ENCODE measurements at places on chromosomes 5 and 9.

DNA sequence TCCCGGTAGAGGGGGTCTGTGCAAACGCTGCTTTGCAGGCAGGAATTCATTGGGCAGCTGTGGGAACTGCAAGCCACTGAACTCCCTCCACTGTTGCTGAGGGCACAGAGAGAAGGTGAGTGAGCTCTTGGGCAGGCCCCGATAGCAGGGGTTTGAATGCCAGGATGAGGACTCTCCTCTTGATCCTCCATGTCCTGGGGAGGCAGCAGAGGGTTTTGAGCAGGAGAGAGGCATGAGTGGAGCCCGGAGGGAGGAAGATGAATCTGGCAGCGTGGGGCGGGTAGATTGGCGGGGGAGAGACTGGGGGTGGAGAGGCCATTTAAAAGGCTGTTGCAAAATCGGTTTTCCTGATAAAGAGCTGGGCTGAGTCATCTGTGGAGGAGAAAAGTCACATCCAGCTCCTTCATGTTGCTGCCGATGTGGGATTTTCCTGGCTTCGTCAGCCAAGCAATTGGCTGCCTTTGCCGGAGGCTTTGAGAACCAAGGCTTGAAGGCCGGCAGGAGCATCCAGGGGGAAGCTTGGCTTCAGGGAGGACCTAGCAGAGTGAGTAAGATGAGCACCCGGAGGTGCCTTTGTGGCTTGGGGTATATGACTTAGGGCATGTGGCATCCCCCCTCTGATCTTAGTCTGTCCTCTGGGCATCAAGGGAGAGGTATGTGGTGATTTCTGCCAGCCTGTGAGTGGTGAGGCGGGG is at the start of gene SYNPO:
SYNPO (plus strand) TSS at position 350 of the 695 bp plus-strand sequence. CDS start 7,616 bp downstream, outside the sequence.
- no peak for DNase-seq

DNA sequence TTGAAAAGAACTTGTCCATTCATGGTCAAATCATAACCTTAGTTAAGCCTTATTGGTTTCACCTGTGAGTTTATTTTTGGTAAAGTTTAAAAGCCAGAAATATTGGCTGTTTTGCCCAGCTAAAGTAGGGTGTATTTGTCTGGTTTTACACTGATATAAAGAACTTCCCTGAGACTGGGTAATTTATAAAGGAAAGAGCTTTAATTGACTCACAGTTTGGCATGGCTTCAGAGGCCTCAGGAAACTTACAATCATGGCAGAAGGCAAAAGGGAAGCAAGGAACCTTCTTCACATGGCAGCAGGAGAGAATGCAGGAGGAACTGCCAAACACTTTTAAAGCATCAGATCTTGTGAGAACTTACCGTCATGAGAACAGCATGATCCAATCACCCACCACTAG is 55.3 kb downstream of the JAKMIP2 start:
- DNase-seq, result no peak

GRCh38 chr9:37236822-37237221 is 116.4 kb downstream of the ZCCHC7 start:
- DNase-seq, result no peak

DNA sequence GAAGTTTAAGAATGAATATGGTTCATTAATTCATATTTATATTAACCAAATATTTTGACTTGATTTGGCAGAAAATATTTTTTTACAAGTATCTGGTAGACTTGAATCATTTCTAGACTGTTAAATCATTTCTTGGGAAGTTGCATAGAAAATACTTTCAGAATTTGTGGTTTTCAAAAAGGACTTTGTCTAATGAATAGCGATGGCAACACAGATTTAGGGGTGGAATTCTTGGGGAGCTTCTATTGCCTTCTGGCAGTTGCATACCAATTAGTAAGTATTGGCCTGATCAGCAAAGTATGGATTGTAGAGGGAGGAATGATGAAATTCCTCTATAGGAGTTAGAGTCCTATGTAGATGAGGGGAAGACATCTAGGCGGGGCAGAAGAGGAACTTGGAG is 68.6 kb upstream of the CKMT2 start:
- DNase-seq, result no peak

DNA sequence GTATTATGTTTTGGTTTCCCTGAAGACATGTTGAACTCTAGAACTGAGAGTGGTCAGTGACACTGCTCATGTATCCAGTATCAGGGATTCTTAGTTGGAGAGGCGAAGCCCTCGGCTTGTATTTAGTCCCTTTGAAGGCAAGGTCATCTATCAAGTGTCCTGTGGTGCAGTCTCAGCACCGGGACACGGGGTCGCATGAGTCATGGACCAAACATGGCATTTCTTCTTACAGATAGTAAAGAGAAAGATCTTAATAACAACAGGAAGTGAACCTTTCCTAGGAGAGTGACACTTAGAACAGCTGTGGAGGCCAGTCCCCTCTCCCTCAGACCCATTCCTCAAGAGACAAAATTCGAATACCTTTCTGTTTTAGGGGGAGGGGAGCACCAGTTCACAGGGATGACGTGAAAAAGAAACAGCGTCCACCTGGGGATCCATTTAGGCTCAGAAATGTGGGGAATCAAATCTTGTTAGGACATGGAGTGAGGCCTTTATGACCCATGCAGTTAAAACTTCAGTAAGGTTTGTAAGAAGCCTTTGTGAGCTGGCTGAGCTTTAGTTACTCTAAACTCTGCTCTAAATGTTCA is 86.5 kb downstream of the ADGRV1 start:
- no peak for DNase-seq

GRCh38 chr5:58048954-58049353 is 410.9 kb downstream of the PLK2 start:
- DNase-seq, result no peak

DNA sequence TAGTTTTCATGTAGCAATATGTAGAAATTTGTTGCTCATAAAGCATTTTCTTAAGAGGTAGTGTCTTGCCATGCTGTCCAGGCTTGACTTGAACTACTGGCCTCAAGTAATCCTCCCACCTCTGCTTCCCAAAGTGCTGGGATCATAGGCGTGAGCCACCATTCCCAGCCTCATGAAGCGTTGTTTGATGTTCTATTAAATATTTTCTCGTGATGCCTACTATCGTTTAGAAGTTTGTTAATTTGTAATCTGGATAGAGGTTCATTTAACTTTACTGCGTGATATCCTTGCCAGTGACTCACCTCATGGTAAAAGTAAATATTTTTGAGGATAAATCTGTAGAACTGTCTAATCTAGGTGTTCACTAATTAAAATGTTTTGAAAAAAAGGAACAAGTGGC is 82.6 kb downstream of the VCAN start:
- DNase-seq, result no peak

GRCh38 chr5:15993919-15994318 is 185.7 kb downstream of the MARCHF11 start:
- no peak for DNase-seq

- no peak for DNase-seq
Measured at GRCh38 chr5:17147617-17148016, 69.8 kb upstream of the BASP1 start.

DNA sequence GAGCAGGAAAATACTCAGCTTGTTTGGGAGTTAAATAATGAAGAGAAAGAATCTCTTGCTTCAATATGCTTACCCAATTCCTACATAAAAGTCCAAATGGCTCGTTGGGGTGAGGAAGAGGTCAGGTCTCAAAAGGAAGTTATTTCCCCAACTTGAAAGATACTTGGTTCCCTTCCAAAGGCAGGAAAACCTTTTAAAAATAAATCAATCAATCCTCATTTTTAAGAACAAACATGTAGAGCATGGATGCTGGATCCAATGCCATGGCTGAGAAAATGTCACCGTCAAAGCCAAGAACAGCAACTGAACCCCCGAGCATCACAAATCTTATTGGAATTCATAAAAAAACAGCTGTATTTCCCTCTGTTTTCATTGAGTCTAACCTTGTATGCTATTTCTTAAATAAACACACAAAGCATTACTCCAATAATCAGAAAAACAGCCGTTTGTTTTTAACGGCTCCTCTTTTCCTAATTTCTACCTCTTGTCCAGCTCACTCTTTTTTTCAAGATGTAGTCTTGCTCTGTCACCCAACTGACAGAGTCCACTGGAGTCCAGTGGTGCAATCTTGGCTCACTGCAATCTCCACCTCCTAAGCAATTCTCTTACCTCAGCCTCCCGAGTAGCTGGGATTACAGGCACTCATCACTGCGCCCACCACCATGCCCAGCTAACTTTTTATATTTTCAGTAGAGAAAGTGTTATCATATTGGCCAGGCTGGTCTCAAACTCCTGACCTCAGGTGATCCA is 140.7 kb downstream of the GNA14 start:
- DNase-seq, result no peak

GRCh38 chr9:20441711-20442423 is 180.4 kb downstream of the MLLT3 start:
- no peak for DNase-seq

- no peak for DNase-seq
Measured at GRCh38 chr9:123407217-123407851, 51.3 kb downstream of the CRB2 start.

GRCh38 chr9:93064392-93065134 is 6.1 kb downstream of the SUSD3 start:
- DNase-seq, result peak; percentile 74

DNA sequence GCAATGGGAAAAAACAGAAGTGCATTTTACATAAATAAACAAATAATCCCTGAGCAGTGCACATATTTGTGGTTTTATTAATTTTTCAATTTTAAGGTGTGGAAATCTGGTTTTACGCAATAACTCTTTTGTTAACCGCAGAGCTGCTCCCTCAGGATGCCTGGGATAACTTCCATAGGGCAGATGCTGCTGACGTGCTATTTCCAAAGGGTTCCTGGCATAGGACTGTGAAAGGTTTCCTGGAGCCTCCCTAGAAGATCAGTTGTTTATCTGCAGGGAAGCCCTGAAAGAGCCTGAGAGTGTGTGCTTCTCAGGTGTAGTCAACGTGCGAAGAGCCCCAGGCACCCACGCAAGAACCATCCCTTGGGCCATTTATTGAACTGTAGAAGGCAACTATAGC is 443.5 kb downstream of the PLK2 start:
- no peak for DNase-seq

DNA sequence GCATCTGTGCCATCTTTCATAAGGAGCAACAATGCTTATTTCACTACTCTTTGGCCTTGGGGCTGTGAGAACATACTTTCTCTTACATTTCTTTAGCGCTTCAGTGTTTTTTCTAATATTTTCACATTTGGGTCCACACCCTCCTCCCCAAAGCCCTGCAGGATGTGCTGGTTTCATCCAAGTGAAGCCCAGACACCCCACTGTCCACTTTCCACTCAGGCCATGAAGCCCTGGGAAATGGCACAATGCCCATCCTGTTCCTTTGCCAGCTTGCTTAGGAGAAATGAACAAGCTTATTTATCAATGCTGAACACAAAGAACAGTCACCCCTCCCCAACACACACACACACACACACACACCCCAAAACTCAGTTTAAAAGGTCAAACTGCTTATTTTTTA is 17.3 kb upstream of the TMOD1 start:
- DNase-seq, result no peak

- DNase-seq, result no peak
Measured at GRCh38 chr5:125298746-125299379, 552.4 kb upstream of the ZNF608 start.

DNA sequence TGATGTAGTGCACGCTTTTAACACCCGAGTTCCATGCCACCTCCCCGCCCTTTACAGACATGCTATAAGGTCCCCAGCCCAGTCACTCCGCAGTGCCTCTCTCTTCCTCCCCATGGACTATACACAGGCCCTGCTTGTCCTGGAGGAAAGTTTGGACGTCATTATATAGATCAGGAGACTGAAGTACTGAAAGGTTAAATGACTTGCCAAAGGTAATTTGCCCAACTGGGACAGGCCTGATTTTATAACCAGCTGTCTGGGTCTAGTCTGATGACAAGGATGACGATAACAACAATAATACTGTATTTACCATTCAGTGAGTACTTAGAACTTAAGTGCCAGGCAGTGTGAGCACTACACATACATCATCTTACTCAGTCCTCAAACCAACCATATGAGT is 33.1 kb downstream of the LVRN start:
- DNase-seq, result no peak

GRCh38 chr5:135502836-135503520 is 32.8 kb downstream of the NEUROG1 start:
- no peak for DNase-seq

DNA sequence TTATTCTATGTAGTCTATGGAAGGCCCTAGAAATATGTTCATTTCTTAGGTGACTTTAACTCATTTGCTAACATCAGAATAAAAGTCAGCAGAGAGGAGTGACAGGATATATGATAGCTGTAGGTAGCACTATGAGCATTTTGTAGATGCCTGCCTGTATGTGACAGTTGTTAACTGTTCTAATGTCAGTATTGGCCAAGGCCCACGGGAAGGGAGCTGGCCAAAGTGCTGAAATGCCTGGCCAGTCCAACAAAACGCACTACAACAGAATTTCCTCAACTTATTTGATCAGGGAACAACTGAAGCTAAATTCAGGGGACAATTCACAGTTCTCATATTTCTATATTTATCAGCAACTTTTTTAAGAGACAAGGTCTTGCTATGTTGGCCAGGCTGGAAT is 20.8 kb downstream of the SV2C start:
- no peak for DNase-seq

DNA sequence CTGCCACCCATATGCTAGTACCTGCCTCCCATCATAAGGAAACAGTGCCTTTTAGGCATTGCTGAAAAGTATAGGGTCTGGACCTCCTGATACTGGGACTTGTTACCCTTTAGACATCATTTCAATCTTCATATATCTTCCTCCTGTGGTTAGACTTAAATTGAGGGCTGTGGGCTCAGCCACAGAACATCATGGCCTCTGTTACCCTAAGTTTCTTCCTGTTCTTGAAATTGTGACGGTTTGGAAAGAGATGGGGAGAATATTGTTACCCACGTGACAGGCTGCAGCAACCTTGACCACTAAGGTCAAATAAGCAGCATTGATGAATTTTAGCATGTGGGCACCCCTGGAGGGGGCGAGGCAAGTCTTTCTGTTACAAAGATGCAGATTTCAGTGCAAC is 87.7 kb downstream of the PDE8B start:
- DNase-seq, result no peak

DNA sequence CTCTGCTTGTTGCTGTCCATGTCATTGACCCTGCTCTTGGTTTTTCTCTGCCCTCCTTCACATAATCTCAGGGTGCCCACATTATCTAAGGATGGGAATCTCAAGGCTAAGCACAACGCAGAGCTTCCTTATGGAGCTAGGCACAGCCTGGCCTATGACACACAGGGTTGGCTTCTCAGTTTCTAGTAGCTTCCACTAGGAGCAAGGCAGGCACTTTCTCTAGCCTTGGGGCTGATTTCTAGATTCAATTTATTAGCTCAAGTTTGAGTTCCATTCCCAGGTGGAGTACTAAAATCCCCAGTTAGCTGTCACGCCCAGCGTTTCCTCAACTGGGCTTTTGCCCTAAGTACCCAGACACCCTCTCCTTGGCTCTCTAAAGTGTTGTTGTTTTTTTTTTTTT is 12.4 kb downstream of the IL4 start:
- no peak for DNase-seq

DNA sequence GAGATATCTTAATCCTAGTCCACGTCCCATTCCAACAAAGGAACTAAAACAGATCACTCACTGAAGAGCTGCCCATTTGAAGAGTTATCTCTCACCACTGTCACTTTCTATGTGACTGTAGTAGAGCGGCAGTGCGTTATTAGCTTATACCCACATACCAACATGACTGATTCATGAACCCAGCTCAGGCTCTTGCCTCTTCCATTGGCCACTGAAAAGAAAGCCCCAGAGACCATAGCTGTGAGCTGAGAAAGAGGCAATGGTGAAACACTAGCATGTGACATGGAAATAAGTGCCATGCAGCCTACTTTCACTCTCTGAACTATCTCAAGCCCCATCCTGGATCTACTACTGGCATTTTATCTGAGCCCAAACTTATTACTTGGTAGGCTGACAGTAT is 151.7 kb upstream of the MOCS2 start:
- DNase-seq, result no peak

GRCh38 chr5:103148213-103148612 is 28.1 kb downstream of the PPIP5K2 start:
- DNase-seq, result no peak
